ENCODE measurements at places on chromosomes 13 and 19.

DNA sequence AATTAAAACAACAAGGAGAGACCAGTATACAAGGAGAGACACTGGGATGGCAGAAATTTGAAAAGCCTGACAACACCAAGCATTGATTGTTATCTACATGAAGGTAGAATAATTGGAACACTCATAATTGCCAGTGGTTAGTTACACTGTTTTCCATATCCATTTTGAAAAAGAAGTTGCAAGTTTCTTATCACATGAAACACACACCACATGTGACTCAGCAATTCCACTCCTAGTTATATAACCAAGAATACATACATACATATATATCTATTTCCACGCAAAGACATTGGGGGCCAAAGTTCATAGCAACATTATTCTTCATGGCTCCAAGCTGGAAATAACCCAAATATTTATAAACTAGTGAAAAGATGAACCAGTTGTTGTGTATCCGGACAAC lies 15.2 kb upstream of the PABPC3 start:
- no peak for DNase-seq

DNA sequence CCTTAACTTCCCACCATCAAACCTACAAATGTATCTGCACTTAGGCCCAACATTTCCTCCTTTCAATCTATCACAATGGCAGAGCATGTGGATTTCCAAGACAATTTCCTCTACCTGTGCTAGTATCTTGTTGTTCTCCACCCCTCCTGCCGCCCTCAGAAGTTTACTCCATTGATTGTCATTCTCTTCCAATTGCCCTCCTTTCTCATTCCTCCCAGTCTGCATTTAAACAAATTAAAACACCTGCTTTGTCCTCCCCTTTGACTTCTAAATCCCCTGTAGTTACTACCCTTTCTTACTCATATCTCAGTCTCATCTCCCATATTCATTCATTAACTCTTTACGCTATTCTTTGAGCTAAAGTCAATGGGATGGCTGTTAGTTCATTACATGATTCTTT lies 370.6 kb downstream of the DIAPH3 start:
- DNase-seq, result no peak

DNA sequence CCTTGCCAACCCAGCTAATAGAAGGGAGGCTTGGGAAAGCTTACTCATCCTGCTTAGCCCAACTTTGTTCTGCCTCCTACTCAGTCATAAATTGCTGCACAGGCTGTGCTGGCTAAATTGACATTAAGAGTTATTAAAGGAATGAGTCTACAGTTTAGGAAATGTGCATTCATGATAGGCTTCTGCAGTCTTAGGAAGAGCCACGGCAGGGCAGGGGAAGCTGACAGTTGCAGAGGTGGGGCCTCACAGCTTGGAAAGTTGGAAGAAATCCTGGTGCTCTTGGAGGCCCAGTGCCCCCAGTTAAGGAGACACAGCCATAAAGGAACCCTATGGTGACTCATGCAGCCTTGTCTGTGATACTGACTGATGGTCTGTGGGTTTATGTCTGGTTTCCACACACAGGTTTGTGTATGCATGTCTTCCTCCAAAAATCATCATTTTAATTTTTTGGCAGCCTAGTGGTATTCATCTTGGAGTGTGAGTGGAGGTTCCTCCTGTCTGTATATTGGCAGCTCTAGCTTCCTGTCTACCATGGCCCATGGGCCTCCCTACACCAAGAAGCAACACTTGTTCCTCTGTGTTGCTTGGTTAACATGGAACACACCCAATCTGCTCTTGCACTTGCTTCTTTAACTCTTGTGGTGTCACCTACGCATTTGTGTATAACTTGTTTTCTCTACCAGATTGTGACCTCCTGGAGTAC lies 135.0 kb upstream of the KL start:
- no peak for DNase-seq

- no peak for DNase-seq
Measured at GRCh38 chr13:43041369-43041921, 18.1 kb downstream of the DNAJC15 start.

GRCh38 chr13:31951215-31951678 lies 80.3 kb upstream of the FRY start:
- DNase-seq, result no peak

DNA sequence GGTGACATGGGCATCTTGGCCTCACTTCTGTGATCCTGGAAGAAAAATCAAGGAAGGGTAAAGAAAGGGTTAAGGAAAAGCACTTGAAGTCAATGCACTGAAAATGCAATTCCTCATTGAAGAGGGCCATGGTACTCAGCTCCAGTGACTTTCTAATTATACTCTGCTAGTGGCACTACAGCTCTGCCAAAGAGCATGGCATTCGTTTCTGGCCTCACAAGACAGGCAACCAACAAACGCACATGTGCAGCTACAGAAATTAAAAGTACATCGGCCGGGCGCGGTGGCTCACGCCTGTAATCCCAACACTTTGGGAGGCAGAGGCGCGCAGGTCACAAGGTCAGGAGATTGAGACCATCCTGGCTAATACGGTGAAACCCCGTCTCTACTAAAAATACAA lies 21.8 kb downstream of the SACS start:
- no peak for DNase-seq

- no peak for DNase-seq
Measured at GRCh38 chr13:71457645-71458044, 409.4 kb downstream of the DACH1 start.

DNA sequence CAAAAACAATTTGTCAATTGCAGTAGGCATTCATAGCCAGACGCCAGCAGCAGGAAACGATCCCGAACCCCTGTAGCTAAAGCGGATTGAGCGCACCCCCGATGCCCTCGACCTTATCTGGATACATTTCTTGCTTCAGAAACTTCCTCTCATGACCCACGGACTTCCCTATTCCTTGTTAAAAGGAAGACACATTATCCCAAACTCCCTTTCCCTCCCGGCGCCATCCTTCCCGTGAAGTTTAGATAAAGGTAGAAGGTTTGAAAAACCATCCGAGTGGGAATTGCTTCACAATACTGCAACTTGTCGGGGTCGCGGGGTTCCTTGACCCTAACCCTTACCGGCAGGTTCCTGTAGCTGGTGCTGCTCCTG lies 977 bp downstream of the PCDH20 start:
- no peak for DNase-seq

GRCh38 chr13:31334547-31334946 lies 134.8 kb downstream of the B3GLCT start:
- DNase-seq, result no peak

GRCh38 chr13:88085036-88085435 lies 413.9 kb downstream of the SLITRK5 start:
- no peak for DNase-seq

DNA sequence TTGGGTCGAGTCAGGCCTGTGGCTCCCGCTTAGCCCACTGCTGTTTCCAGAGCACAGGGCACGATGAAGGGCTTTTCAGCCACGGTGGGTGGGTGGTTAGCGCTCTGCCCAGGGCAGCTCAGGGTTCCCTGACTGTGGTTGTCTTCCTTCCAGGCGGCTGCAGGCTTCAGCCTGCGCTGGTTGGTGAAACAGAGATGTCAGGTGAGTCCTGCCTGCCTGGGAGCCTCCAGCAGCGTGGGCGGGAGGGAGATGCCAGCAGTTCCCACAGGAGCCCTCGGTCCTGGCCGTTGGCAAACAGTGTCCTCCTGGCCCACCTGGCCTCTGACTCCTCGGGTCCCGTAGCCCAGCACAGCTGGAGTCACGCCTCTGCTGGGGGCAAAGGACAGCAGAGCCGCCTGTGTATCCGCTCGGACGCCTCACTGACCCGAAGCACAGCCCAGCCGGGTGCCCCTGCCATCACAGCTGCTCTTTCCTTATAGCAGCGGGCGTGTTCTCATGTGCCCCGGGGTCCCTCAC lies 9.7 kb downstream of the ADAT3 start:
- DNase-seq, result no peak

DNA sequence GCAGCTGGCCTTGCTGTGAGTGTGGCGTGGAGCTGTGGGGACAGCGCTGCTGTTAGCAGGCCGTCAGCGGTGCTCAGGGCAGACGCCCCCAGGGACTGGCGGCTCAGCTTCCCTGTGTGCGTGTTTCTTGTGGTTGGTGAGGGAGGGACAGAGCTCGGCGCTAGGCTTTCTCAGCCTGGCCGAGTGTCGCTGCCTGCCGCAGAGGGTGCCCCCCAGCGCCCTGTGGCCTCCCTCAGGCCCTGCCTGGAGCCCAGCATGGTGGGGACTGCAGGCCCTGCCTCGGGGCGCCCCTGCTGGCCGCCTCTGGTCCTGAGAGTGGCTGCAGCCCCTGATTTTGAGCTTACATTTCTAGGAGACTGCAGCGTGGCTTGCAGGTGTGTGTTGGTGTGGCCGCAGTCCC lies 35.5 kb downstream of the DOT1L start:
- no peak for DNase-seq

- no peak for DNase-seq
Measured at GRCh38 chr19:17866964-17867486, 4.7 kb upstream of the SLC5A5 start.

GRCh38 chr19:17136021-17136420 lies 60.4 kb downstream of the MYO9B start:
- DNase-seq, result no peak

- no peak for DNase-seq
Measured at GRCh38 chr13:66663711-66664110, 566.4 kb downstream of the PCDH9 start.

DNA sequence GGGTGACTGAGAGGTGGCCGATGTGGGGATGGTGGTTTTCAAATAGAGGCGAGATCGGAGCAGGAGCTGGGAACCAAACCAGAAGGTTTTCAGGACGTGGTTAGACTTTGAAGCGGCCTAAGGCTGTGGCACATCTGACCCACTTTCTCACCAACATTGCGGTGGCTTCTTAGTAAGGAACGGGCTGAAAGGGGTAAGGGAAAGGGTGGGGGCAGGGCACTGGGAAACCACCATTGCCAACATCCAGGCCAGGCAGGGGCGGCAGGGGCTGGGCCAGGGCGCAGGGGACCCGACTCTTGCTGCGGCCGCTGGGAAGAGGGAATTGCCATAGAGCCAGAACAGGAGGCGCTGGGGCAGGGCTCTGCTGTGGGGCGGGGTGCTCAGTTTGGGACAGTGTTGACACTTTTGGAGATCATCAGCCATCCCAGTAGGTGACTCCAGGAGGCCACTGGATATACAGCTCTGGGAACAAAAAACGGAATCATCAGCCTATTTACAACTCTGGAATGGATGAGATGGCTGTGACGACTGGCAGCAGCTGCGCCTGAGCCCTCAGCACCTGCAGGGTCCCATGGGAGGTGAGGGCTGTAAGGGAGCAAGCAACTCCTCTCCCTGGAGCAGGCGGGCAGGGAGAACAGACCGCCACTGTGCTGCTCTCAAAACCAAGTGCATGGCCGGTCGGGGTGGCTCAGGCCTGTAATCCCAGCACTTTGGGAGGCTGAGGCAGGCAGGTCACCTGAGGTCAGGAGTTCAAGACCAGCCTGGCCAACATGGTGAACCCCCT lies 52.2 kb downstream of the IRS2 start:
- DNase-seq, result no peak

- DNase-seq, result no peak
Measured at GRCh38 chr19:2475018-2475701, 767 bp upstream of the GADD45B start.

GRCh38 chr13:67049744-67050143 lies 180.4 kb downstream of the PCDH9 start:
- DNase-seq, result no peak

DNA sequence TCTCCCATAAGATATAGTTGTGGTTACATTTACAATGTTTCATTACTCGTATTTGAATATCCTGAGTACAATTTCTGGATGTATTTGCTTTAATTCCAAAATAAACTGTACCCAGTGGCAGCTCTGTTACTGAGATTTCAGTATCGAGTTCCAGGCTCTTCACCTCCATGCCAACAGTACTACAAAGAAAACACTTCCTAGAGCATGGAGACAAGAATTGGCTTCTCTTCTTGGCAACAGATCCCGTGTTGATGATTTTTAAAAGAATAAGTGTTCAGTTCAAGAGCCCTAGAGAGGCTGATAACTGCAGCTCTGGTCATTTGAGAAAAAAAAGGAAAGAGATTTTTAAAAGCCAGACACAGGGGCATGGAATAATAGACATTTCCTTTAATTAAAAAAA lies 302.8 kb downstream of the EFNB2 start:
- DNase-seq, result peak; percentile 58

DNA sequence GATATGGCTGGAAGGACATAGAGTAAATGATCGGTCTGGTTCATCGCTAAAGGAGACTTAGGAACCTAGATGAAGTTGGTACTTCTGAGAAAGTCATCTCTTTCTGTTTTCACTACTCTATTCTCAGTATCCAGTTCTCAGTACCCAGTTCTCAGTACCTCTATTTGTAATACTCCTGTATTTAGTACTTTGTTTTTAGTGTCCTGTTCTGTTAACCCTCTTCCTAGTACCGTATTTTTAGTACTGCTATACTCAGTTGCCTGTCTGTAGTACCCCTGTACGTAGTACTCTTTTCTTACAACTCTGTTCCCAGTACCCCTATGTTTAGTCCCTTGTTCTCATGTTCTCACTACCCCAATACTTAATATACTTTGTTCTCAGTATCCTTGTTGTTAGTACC lies 1.2 kb downstream of the RFXAP start:
- no peak for DNase-seq

GRCh38 chr13:24274452-24275021 lies 34.8 kb upstream of the C1QTNF9 start:
- DNase-seq, result no peak

GRCh38 chr13:98581381-98581780 lies 4.5 kb upstream of the STK24 start:
- DNase-seq, result no peak

GRCh38 chr19:18137242-18137641 lies 15.7 kb upstream of the PIK3R2 start:
- no peak for DNase-seq

DNA sequence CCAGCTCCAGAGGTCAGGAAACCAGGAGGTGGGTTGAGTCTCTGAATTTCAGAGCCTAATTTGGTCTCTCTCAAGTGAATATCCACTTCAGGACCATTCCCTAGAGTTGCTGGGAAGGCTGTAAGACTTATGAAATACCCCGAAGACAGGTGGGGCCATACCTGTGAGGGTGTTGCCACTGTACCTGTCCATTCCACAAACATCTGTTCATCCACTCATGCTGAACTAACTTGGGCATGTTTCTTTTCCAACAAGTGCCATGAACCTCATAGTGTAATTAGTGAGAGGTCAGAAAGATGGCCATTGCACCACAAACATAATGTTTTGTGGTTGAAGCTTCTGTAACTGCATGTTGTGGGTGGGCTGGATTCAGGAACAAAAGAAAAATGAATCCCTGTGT lies 7.8 kb downstream of the ILF3 start:
- DNase-seq, result no peak

GRCh38 chr19:37313335-37313627 lies 57.6 kb upstream of the ZNF527 start:
- no peak for DNase-seq

- no peak for DNase-seq
Measured at GRCh38 chr13:28136916-28137315, 1.4 kb upstream of the PAN3 start.

- DNase-seq, result no peak
Measured at GRCh38 chr19:46764817-46765291, 18.6 kb upstream of the STRN4 start.

- no peak for DNase-seq
Measured at GRCh38 chr19:48991873-48992580, 1.1 kb downstream of the GYS1 start.

All from NCI-H2029 treated with DMSO at 0.1 percent for 48 hours (cell line).